ENCODE measurements at places on chromosomes 4 and X.

DNA sequence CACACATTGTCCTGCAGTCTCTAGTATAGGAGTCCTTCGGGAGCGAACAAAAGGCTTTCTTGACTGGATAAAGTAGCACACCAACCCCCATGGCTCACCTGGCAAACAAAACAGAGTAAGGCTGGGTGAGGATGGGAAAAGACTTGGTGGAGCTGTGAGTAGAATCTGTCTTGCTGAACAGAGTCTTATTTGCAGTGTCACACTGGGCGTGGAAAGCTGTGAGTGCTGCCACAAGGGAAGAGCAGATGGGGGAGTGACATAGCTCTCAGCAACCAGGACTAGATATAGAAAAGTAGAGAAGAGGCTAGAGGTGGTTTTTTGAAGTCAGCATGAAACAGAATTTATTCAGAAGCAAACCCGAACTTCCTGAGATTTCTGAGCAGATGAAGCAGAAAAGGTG is 137.2 kb upstream of the ESX1 start:
- no peak for DNase-seq

- DNase-seq = no peak
These were observed 21.6 kb downstream of the LUZP4 start for GRCh38 chrX:115311139-115311538.

DNA sequence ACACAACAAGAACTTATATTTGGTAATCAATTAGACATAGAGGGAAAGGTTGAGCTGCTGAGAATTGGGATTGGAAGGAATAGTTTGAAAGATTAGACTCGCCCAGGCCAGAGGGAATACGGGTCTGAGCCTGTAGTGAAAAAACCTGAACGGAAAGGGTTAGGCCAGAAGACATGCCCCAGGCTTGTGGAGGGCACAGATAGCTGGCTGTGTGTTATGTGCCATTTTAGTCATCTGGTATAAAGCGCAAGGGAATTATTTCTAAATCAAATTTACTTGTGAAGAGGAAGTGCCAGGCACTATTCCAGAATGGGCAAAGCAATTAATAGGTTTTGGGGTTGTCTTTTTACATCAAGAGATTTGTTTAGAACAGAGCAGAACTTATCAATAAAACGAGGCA is 187.5 kb upstream of the ANKRD50 start:
- DNase-seq = no peak

GRCh38 chrX:43239356-43239755 is 416.7 kb upstream of the MAOA start:
- DNase-seq = no peak

DNA sequence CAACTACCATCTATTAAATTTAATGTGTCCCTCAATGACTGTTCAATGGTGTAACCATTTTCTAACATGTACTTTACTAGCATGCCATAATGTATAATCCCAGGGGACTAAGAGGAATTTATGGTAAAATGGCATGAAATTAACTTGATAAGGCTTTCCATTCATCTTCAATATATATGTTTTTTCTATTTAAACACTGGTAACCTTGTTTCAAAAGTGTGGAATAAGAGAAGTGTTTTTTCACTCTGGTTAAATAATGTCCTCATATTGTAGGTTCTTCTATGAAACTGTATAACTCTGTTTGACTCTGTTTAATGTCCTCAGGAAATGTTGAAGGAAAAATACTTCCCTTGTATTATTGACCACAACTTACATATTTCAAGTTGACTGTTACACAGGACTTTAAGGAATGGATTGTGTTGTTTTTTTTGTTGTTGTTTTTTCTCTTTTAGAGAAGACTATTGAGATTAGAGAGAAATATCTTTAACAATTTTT is 113.8 kb upstream of the ARSJ start:
- no peak for DNase-seq

DNA sequence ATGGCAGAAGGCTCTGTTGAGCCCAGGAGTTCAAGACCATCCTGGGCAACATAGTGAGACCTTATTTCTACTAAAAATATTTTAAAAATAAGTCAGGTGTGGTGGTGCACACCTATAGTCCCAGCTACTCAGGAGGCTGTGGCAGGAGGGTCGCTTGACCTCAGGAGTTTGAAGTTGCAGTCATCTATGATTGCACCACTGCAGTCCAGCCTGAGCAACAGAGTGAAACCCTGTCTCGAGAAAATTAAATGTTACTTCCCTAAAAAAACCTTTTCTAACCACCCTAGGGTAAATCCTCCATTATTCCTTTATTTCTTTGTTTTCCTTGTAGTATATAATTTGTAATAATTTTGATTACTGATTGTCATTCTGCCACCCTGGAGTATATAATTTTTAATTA is 7.9 kb downstream of the FAM200B start:
- no peak for DNase-seq

GRCh38 chr4:79682161-79682560 is 274.1 kb upstream of the GK2 start:
- no peak for DNase-seq

GRCh38 chrX:43661521-43662240 is 5.6 kb downstream of the MAOA start:
- DNase-seq = no peak

GRCh38 chr4:30881985-30882384 is 161.8 kb downstream of the PCDH7 start:
- no peak for DNase-seq

- DNase-seq = no peak
These were observed 71.2 kb downstream of the WDFY3 start for GRCh38 chr4:84895283-84895682.

- DNase-seq = no peak
These were observed 75.5 kb upstream of the ADRA2C start for GRCh38 chr4:3690551-3691152.

DNA sequence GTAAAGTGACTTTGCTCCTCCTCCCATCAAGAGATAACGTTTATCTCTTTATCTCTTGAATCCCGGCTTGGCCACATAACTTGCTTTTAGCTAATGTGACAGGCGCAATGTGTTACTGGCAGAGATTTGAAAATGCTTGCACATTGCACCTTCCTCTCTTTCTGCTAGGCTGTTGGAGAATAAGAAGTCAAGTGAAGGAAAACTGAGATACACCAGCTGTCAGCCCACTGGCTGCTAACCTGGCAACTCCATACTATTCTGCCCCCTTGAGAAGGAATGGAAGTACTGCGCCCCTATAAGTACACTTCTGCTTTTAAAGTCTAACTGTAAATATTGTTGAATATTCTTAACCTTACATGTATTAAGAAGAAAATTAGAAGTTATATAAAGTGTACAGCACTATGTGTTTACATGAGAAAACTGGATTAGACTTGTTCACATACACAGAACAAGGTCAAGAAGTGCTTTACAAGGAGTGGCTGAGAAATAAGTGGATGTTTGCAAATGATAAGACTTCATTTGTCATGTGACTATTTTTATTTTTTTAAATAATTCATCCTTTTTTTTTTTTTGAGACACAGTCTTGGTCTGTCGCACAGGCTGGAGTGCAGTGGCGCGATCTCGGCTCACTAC is 424.5 kb upstream of the CTSO start:
- no peak for DNase-seq

- DNase-seq = no peak
These were observed 87.4 kb upstream of the SLC7A11 start for GRCh38 chr4:138329506-138330070.

- DNase-seq = no peak
These were observed 174.6 kb upstream of the PGRMC2 start for GRCh38 chr4:128462103-128462783.

DNA sequence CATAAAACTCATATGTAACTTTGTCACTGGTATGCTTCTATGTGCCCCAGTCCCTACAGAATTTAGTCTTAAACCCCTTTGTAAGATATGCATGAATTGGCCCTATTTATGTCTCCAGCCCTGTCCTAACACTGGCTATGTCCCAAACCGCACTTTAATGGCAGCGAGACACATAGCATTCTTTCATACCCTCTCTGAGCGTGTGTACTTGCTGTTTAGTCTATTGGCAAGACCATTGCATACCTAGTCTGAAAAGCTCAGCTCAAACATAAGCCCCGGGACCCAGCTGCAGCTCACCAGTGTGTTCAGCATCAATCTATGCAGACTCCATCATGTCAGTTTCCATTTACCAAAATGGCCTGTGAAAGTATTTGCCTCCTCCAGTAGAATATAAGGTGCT is 1018.4 kb upstream of the TENM3 start:
- DNase-seq = no peak

Data from GM12864 (cell line).